ENCODE measurements at places on chromosomes 11 and 22.

- no peak for DNase-seq
These were observed 84.1 kb downstream of the CEP164 start for GRCh38 chr11:117411736-117412135.

- DNase-seq, result no peak
These were observed 40.4 kb downstream of the BCR start for GRCh38 chr22:23220485-23221350.

GRCh38 chr11:66015454-66015881 is 3.7 kb downstream of the CST6 start:
- no peak for DNase-seq

DNA sequence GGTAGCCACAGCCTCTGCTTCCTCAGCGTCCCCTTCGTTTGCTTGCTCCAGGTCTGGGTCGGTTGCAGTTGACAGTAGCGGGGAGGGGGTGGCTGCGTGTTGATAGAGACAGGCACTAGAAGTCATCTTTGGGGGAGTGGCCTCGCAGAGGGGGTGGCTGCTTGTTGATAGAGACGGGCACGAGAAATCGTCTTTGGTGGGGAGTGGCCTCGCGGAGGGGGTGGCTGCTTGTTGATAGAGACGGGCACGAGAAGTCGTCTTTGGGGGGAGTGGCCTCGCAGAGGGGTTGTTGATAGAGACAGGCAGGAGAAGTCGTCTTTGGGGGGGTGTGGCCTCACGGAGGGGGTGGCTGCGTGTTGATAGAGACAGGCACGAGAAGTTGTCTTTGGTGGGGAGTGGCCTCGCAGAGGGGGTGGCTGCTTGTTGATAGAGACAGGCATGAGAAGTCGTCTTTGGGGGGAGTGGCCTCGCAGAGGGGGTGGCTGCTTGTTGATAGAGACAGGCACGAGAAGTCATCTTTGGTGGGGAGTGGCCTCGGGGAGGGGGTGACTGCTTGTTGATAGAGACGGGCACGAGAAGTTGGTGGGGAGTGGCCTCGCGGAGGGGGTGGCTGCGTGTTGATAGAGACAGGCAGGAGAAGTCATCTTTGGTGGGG is 328.3 kb downstream of the TBC1D22A start:
- peak; percentile 28 for DNase-seq

GRCh38 chr22:32558681-32559355 is 84.2 kb downstream of the FBXO7 start:
- no peak for DNase-seq

DNA sequence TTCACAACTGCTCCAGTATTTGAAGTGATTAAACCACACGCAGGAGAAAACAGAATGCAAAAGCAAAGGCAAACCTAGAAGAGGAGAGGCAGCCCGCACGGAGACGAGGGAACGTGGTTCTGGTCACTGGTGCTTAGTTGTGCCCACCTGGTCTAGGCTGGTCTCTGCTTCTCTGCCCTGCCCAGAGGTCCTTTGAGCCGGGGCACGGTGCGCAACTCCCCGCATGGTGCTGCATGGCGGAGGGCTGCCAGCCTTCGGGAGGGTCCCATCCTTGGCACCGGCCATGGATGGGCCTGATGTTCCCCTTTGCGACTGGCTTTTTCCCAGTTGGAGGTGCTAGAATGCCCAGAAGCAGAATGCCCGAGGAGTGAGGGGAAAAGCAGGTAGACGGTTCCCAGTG is 46.1 kb downstream of the KCNC1 start:
- DNase-seq, result no peak

GRCh38 chr22:40289991-40290459 is 56.3 kb upstream of the ADSL start:
- DNase-seq, result peak; percentile 45

DNA sequence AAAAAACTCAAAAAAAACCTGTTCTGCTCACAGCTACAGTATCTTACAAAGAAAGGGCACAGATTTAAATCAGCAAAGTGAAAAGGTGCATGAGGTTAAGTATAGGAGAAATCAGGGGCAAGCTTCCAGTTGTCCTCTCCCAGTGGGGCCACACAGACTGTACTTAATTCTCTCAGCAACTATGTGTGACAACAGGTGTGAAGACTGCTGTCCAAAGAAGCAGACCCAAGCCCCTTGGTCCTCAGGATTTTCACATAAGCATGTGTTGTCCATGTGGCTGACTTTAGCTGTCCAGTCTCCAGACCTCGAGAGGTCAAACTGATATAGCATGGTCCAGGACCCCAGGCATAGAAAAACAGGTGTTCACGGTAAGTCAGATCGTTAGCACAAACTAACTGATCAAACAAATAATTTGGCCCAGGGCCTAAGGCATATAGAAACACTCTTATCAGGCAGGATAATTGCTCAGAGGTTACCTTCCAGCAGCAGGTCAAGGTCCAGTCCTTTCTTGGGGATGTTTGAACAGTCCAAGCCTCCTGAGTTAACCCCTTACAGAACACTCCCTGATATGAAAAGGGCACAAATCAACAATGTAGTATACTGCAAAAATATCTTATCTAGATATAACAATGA is 21.1 kb upstream of the CSTF3 start:
- no peak for DNase-seq

DNA sequence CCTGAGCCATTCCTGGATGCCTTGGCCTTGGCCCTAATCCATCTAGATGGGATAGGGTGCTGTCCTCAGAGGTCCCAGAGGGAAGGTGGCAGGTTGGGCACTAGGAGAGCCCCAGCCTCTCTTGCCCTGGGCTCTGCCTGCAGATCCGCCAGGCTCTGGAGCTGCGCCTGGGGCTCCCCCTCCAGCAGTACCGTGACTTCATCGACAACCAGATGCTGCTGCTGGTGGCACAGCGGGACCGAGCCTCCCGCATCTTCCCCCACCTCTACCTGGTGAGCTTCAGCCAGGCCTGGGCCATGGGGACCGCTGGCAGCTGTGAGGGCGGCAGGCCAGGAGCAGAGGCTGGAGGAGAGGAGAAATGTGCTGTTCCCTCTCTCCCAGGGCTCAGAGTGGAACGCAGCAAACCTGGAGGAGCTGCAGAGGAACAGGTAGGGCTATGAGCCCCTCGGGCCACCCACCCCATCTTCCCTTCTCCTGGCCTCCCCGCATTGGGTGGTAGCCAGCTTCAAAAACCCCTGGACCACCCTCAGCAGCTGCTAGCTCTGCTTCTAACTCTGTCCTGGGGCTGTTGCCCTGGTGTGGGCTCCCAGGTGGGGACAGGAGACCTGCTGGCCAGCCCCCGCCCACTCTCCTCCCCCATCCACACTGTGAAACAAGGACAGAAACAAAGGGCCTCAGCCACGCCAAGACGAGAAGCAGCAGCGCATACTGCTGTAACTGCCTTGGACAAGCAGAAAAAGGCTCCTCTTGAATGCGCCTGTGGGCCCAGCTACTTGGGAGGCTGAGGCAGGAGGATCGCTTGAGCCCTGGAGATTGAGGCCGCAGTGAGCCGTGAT is 4.9 kb downstream of the SSH3 start:
- no peak for DNase-seq

- DNase-seq, result no peak
These were observed 65.8 kb upstream of the MYOD1 start for GRCh38 chr11:17653611-17654010.

GRCh38 chr11:26783997-26784396 is 62.1 kb upstream of the SLC5A12 start:
- DNase-seq, result no peak

DNA sequence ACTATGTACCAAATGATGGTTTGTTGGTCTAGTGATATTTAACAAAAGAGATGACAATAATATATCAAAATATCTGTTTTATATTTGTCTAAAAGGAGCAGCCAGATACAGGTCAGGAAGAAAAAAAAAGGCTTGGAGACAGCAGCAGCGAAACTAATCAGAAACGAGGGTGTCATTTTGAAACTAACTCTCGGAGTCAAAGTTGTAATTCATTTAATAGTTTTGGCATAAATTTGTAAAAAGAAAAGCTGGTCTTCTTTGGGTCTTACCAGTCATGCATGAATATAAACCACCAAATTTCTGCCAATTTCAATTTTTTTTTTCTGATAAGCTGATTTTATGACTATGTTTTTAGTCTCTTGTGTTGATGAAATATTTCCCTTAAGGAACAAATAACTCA is 25.5 kb downstream of the NPAT start:
- no peak for DNase-seq

DNA sequence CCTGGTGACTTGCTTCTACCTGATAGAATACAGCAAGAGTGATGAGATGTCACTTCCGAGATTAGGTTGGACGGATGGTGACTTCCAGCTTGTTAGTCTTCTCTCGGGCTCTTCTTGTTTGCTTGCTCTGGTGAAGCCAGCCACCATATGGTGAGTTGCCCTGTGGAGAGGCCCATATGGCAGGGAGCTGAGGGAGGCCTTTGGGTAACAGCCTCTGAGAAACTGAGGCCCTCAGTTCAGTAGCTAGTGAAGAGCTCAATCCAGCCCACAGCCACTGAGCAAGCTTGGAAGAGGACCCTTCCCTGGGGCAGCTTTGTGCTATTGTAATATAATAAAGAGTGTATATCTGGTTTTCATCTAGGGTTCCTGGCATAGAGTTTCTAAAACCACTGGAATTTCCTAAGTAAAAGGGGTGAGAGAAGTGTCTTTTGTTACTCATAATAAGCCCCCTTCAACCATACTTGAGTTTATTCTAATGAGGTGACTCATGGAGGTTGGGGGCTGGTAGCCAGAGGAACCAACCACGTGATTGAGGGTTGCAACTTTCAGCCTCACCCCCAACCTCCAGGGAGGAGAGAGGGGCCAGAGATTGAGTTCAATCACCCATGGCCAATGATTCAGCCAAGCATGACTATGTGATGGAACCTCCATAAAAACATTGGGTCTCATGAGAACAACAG is 8.0 kb upstream of the TPCN2 start:
- DNase-seq, result no peak

GRCh38 chr11:16406226-16406625 is 49.9 kb upstream of the SOX6 start:
- no peak for DNase-seq

DNA sequence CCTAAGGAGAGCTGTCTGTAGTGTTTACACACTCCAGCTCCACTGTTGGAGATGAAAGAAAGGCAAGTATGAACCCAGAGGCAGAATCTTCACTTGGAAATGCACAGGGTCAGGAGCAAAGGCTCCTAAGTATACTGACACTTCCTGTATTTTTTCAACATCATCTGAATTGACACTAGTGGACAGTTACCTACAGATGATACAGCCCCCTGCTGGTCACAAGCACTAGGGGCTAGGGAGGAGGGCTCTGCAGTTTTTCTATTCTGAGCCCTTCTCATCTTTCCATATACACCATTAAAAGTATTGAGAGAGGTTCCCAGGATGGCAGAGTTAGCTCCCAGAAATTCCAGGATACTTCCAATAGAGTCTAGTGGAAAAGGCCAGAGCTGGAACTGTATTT is 290.3 kb upstream of the API5 start:
- DNase-seq, result no peak

GRCh38 chr11:28366549-28367346 is 258.6 kb downstream of the METTL15 start:
- no peak for DNase-seq

DNA sequence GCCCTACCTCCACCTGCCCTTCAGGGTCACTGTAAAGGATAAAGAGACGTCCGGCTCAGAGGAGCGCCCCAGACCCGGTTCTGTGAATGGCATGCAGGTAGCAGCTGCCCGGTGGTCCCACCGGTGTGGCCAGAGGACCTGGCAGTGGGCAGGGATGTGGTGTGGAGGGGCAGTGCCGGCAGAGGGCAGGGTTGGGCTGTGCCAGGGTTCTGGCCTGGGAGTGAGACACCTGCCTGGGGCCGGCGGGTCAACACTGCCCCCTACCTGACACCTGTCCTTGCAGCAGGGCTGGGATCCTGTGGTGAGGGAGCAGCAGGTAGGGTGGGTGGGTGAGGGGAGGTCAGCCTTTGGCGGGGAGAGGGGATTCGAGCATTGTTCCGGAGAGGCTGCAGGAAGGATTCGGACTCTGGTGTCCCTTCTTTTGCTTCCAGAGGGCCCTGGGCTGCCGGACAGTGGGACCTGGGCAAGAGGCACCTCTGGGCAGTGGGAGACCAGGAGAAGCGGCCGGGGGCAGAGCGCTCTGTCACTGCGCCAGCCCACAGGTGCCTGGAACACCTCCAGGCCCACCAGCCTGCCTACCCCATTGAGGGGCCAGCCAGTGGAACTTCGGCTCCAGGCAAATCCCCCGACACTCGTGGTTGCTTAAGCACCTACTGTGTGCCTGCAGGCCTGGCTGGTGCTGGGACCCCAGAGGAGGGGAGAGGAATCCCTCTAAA is 1.6 kb upstream of the PHLDA2 start:
- DNase-seq, result no peak

DNA sequence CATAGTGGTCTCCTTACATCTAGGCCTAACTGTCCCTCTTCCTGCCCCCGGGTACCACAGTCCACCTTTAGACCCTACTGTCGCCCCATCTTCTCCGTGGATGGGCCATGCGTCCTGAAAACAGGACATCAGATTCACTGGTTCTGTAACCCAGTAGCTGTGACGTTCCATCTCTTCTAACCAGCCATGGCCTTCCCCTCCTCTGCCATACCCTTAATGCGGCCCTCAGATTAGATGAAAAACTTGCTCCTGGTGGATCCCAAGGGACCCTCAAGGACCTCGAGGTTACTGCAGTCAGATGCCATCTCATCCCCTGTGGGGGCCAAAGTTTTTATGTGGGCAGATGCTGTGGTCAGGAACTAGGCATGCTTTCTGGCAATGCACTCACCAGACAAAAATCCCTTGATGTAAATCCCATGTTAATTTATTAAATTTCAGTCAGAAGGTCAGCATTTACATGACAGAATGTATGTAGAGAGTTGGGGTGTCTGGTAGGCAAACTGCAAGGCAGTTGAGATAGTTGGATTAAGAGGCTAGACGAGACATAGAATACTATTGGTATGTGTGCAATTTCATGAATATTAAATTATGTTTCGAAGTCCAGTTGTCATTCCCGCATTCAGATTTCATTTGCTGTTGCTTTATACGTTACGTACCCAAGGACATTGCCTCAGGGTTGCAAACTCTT is 64.3 kb downstream of the WNT11 start:
- DNase-seq, result no peak

- DNase-seq, result no peak
These were observed 47.7 kb downstream of the SLC22A9 start for GRCh38 chr11:63417174-63417852.

DNA sequence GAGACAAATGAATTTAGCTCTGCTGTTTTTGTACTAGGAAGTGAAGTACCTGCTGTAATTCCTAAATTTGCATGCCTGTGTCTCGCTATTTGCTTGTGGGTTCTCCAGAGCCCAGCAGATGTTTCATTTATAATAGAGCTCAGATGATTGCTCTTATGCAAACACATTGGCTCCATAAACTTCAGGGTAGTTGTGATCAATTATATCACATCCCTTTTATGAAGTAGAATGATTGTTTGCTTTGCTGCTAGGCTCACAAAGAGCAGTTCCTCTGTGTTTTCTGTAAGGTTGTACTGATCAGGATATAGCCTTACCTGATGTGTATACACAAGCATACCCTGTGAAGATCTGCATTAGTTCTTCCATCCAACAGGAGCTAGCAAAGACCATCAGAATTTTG is 64.1 kb downstream of the C11orf87 start:
- DNase-seq, result no peak

DNA sequence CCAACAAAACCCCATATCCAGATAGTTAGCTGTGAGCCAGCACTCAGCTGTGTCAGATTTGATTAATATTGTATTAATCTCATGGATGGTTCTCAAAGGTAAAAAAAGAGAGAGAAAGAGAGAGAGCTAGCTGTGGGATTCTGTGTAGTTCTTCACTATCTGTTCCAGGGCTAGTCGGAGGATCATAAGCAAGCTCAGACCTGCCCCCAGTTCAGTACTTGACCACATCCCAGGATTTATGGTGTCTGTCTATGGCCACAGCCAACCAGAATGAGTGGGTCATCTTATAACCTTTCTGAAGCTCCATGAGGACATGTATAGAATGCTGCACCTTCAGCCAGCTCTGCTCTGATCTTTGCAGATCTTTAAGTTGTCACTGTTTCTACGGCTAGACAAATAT is 13.5 kb upstream of the B3GNT6 start:
- DNase-seq, result no peak

Data from activated CD4-positive, CD25-positive, alpha-beta regulatory T cell (primary cell).